ENCODE measurements at places on chromosomes 7 and 10.

DNA sequence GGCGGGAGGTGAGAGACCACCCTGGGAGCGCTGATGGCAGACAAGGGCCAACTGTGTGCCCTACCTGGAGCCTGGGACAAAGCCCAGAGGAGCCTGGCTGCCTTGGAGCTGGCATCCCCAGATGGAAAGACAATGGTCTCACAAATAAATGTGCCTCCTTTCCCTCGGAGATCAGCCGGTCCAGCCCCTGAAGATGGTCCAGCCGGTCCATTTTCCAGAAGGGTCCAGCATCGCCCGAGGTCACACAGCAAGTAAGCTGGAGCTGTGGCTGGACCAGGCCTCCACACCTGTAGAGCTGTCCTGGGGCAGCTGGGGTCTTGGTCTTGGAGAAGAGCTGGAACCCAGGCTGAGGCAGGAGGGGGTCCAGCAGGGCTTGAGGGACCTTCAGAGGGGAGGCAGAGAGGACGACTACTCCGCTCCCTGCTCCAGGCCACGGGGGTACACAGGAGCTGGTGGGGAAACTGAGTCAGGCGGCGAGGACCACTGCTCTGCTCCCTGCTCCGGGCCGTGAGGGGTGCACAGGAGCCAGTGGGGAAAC is 3.6 kb downstream of the ELFN1 start:
- no peak for DNase-seq

DNA sequence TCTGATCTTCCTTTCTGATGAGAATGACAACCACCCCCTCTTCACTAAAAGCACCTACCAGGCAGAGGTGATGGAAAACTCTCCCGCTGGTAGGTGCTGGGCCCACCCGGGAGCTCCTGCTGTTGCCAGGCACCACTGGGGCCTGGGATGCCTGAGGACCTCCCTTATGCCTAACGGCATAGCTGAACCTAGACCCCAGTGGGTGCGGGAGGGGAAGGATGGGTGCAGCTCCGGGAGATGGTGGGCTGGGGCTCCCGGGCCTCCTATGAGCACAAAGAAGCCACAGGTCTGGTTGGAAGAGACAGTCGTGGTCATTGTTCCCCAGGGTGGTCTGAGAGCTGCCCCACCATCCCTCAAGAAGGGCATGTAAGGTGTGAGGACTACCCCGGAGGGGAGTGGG is 15.6 kb upstream of the VSIR start:
- DNase-seq = no peak

DNA sequence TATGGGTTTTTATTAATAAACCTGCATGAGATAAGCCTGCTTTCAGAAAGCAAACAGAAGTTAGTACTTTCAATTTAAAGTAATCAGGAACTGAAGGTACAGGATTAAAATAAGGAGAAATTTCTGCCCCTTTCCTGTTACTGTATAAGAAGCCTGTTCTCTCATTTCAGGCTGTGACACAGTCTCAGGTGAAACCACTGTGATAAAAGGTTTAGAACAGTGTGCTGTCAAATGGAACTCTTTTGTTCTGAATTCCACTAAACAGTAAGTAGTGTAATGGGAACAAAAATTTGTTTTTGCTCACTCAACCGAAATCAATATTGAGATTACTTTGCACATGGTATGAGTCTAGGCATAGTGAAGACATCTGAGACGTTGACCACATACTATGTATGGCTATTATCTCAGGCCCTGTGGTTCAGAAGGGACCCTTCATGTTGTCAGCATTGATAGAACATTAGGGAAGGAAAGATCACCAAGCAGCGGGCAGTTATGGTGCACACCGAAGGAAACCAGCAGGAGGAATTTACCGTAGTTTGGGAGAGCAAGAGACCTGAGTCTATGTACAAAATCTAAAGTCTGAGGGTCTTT is 14.9 kb downstream of the HEPACAM2 start:
- no peak for DNase-seq

- no peak for DNase-seq
Observed at GRCh38 chr10:49749556-49750491, 12.3 kb downstream of the OGDHL start.

DNA sequence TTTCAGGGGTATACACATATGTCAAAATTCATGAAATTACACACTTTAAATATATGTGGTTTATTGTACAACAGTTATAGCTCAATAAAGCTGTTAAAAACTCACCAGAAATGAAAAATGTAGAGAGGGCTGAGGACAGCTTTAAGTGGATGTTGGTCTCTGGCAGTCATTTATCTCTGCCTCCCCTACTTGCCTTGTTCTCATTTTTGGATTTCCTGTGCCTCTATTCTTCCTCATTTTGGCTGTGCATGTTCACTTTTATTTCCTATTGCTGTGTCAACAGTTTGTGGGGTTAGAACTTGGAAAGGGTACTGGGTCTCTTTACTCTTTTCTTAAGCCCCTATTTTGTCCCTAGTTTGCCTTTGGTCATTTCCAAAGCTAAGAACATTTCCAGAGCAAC is 18.6 kb upstream of the MEST start:
- no peak for DNase-seq

- DNase-seq = no peak
Observed at GRCh38 chr10:86373251-86373650, 6.7 kb upstream of the GRID1 start.

GRCh38 chr10:34985823-34986222 is 104.3 kb downstream of the CUL2 start:
- no peak for DNase-seq

- no peak for DNase-seq
Observed at GRCh38 chr7:151248346-151249033, at the start of gene SMARCD3. SMARCD3 (minus strand) TSS chr7:151248694; CDS start chr7:151248562, 132 bp downstream.

GRCh38 chr10:112353046-112353445 is 20.9 kb upstream of the ACSL5 start:
- no peak for DNase-seq

DNA sequence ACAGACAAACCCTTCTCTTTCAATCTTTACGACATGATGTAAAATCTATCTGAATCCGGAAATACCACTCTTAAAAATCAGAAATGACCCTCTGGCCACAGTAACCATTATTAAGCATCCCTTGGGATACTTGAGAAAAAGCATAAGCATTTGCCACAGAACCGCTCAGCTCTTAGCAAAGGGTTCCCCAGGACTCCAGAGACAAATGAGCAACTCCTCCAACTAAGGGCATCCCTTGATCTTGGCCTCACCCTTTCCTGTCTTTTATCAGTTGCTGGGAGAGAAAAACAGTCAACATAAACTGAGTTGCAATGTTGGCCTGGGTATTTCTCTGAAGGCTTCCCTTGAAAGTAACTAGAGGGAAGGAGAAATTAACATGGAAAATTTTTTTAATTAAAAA is 3.5 kb downstream of the PDLIM1 start:
- no peak for DNase-seq

- no peak for DNase-seq
Observed at GRCh38 chr7:129664029-129665012, 52.8 kb downstream of the NRF1 start.

DNA sequence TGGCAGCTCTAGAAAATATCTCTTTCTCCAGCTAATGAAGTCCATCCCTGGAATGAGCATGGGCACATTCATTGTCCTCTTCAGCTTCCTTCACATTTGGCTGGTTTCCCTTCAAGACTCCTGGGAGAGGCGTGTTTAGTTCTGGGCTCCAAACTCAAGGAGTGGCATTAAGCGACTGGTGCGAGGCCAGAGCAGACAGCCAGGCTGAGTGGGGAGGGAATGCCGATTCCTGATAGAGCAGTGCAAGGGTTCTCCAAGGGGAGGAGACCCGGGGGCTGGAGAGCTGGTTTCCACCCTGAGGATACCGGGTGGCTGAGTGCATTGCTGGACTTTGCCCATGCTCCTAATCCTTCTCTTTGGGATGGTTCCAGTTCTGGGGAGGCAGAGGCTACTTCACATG is 372.1 kb downstream of the RPS24 start:
- DNase-seq = no peak

DNA sequence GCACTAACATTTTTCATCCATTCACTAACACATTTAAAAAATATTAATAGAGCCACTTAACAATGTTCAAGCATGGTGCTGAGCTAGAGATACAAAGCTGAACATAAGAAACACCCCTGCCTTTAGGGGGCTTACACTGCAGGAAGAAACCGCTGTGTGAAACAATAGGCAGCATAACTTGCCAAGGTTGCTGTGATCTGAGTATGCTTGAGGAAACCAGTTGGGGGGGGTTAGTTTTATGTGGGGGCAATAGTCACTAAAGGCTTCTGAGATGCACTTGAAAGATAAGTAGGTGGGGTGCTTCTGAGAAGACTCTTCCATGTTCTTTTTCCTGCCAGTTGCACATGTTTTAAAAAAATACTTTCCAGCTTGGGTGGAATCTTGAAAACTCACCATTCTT is 2.8 kb downstream of the RBM17 start:
- DNase-seq = no peak

- no peak for DNase-seq
Observed at GRCh38 chr7:353746-354325, 63.9 kb downstream of the FOXL3 start.

DNA sequence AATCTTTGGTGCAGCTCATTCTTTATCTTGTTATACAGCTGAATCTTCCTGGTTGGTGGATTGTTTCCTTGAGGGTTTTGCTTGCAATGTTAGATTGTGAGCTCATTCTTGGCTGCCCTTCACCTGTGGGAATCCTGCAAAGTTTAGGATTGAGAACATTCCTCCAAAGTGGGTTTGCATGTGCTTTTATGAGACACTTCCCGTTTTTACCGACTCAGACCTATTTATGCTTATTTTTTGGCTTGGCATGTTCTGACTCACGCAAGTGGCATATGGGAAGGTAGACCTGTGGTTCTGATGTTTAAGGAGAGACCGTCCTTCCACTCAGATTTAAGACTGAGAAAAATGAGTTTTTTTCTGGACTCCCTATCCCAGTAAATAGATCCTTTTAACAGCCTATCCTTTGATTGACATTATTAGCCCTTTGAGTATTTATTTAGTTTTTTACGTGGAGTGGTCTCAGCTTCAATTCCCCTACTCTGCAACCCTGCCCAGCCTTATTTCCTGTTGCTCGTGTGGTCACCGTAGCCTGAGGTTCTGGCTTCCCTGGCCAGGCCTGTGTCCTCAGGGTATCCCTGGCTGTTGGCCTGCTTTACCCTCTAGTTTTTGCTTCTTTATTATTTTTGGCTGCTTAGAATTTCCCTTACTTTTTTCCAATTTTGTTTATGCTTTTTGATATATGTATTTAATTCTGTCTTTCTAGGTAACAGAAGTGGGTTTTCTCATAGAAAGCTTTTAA is 13.4 kb upstream of the PRF1 start:
- no peak for DNase-seq

GRCh38 chr7:74452748-74453321 is 871 bp upstream of the GTF2IRD1 start:
- peak; percentile 17 for DNase-seq

- no peak for DNase-seq
Observed at GRCh38 chr7:121503730-121504129, 107.6 kb upstream of the FAM3C start.

- DNase-seq = no peak
Observed at GRCh38 chr10:13253726-13254125, 19.6 kb upstream of the UCMA start.

GRCh38 chr10:97704341-97704740 is 9.2 kb upstream of the MARVELD1 start:
- DNase-seq = no peak

DNA sequence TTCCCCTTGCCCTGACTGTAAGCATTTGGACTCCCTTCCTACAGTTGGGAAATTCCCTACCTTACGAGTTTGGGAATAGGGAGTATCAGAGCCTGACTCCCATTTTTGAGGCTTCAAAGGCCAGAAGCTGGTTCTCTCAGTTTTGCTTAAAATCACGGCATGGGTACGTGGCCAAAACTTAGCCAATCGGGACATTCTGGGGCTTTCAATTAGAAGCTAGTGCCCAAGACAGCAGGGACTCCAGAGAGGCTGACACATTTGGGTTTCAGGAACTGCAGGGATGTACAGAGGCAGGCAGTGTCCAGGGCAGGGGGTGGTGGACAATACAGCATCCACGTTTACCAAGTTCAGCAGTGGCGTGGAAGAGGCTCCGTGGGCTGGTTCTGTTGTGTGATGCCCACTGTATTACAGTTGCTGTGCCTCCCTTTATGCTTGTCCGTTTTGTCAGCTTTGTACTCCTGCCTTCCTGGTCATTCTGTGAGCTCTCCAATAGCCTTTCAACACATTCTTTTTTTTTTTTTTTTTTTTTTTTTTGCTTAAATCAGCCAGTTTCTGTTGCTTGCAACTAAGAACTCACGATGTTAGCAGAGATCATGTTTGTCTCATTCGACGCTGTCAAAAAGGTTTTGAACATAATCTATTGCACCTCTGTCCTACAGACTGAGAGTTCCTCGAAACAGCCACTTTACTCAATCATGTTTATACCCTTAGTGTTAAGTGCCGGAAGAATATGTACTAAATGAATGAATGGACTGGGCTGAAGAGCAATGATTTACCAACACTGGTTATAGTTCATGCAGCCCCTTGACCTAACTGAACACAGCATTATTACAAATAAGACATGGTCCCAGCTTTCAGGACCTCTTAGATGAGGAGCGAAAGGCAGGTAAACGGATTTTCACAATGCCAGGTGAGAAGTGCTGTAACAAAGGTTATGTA is 1.1 kb downstream of the GGCT start:
- DNase-seq = no peak

DNA sequence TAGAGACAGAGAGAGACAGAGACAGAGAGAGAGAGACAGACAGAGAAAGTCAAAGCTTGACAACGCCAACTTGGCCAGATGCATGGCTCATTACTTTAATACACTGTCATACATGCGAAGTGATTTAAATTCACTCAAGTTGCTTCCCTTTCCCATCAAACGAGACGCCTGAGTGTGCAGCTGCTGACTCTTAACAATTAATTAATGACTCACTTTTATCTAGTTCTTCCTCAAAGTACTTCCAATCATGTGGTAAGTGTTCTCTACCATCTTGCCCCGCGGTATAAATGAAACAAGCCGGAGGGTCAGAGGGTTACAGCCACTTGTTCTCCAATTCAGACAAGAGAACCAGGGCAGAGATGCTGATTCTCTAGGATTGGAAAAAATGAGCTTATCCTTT is 90.8 kb downstream of the SFMBT2 start:
- DNase-seq = no peak
